ENCODE measurements at places on chromosomes 6 and 20. TPM values are rescaled to one million over a fixed set of nuclear protein-coding genes. Genes with fewer than 3 reads are reported as not detected.

GNRH2 gene
- not detected for total RNA-seq

ADTRP gene
- total RNA-seq, result 0.72 TPM

RALY gene
- 72.5 TPM for total RNA-seq

MAFB gene
- total RNA-seq, result 12.7 TPM

CLPSL1 gene
- total RNA-seq, result not detected

HLA-DRB5 gene
- not detected for total RNA-seq

NNAT gene
- not detected for total RNA-seq

PPT2 gene
- total RNA-seq, result 8.3 TPM

PRR3 gene
- total RNA-seq, result 7.2 TPM

IL20RA gene
- 0.29 TPM for total RNA-seq

TFAP2A gene
- total RNA-seq, result 0.36 TPM

OR2B6 gene
- not detected for total RNA-seq

GMEB2 gene
- total RNA-seq, result 7.4 TPM

RIPOR3 gene
- total RNA-seq, result 2.4 TPM

ETV7 gene
- total RNA-seq, result 3.5 TPM

HTR1E gene
- total RNA-seq, result not detected

MUC22 gene
- not detected for total RNA-seq

SLC22A16 gene
- 0.36 TPM for total RNA-seq

SIRPA gene
- total RNA-seq, result 13.8 TPM

KIAA1755 gene
- 2.7 TPM for total RNA-seq

SYS1 gene
- total RNA-seq, result 31.8 TPM

SLC17A3 gene
- total RNA-seq, result not detected

MYB gene
- total RNA-seq, result 0.36 TPM

FAM83D gene
- 2.2 TPM for total RNA-seq

PSMB1 gene
- 279 TPM for total RNA-seq

LY6G5C gene
- 0.72 TPM for total RNA-seq

OXT gene
- not detected for total RNA-seq

PROKR2 gene
- not detected for total RNA-seq
